GM12878 (cell line): ENCODE measurements at places on chromosomes 4 and X. TPM values are rescaled to one million over a fixed set of nuclear protein-coding genes. Genes with fewer than 3 reads are reported as not detected.

DNA sequence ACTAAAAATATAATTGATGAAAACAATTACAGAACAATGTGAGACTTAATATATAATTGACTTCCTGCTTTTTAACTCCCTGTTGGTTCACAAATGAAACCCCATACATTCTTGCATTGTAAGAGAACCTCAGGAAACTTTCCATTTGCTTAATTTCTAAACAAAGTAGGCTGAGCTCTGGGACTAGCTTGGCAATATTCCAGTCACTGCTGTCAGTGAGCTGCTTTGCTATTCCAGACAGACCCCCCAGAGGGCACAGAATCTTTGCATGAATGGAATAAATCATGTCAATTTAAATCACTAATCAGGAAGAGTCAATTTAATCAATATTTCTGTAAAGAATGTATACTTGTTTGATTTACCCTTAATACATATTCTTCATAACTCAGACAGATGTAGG lies 110.6 kb downstream of the NEXMIF start:
- no peak overlapping the region for H3K27ac ChIP-seq
- H3K27me3 ChIP-seq: no peaks in the 10 kb centered on the region
- no peak for DNase-seq

GRCh38 chrX:139200346-139200745 lies 330.2 kb upstream of the F9 start:
- H3K36me3 ChIP-seq: no peaks in the 10 kb centered on the region
- H3K4me1 ChIP-seq: no peaks in the 10 kb centered on the region
- DNase-seq: no peak
- no peak overlapping the region for H3K4me3 ChIP-seq
- peaks cover 6% of the 10 kb centered on the region for H3K27me3 ChIP-seq
- no peak overlapping the region for H3K27ac ChIP-seq

GRCh38 chr4:159400558-159401225 lies 297.8 kb downstream of the RAPGEF2 start:
- no peak overlapping the region for H3K27ac ChIP-seq
- peaks cover 2% of the 10 kb centered on the region for H3K27me3 ChIP-seq
- DNase-seq: no peak
- H3K4me3 ChIP-seq: no peak overlapping the region
- no peaks in the 10 kb centered on the region for H3K36me3 ChIP-seq

DNA sequence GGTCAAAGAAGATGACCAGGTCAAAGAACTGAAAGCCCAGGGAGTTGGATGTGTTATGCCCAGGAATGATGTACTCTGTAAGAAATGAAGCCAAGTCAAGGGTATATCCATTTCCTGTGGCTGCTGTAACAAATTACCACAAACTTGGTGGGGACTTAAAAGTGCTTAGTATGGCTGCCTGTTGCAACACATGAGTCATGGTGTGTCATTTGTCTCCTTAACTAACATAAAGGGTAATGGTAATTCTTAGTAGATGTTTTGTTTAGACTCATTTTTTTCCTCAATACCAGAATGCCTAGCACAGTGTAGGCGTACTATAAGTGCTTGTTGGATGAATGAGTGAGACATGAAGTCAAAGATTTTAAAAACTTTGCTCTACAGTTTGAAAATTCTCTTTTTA lies 45.7 kb downstream of the SYTL5 start:
- no peaks in the 10 kb centered on the region for H3K4me1 ChIP-seq
- H3K27ac ChIP-seq: no peak overlapping the region
- DNase-seq: no peak
- no peak overlapping the region for H3K4me3 ChIP-seq
- no peaks in the 10 kb centered on the region for H3K36me3 ChIP-seq

DNA sequence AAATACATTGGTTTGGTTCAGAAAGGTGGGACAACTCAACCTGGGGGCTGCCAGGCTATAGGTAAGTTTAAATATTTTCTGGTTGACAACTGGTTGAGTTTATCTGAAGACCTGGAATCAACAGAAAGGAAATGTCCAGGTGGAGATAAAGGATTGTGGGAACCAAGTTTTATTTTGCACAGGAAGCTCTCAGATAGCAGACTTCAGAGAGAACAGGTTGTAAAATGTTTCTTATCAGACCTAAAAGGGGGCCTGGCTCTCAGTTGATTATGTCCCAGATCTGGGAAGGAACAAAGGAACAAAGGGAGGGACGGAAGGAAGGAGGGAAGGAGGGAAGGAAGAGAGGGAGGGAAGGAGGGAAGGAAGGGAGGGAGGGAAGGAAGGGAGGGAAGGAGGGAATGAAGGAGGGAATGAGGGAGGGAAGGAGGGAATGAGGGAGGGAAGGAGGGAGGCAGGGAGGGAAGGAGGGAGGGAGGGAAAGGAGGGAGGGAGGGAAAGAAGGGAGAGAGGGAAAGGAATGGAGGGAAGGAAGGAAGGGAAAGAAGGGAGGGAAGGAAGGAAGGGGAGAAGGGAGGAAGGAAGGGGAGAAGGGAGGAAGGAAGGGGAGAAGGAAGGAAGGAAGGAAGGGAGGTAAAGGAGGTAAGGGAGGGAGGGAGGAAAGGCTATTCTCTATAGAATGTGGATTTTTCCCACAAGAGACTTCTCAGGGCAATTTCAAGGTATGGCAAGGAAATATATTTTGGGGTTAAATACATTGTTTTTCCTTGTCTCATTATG lies 186.7 kb downstream of the DHRSX start:
- no peaks in the 10 kb centered on the region for H3K36me3 ChIP-seq
- DNase-seq: no peak
- H3K27me3 ChIP-seq: no peaks in the 10 kb centered on the region
- no peaks in the 10 kb centered on the region for H3K4me1 ChIP-seq

The NEK1 gene
- total RNA-seq: 9.5 and 10.3 TPM in 2 replicates

DNA sequence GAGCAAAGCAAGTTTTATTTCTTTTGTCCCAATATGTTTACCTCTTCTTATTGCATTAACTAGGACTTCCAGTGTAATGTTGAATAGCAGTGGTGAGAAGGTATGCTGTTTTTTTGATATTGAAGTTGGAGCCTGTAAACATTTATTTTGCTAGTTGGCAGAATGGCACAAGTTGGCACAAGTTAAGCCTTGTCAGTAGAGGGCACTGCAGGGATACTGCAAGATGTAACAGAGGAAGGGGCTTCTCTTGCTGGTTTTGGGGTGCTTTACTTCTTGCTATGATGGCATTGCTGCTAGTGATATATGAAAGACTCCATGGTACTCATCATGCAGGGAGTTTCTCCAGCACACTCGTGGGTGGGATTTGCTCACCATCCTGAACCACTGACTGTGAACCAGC lies 327.3 kb upstream of the ARX start:
- no peaks in the 10 kb centered on the region for H3K4me1 ChIP-seq
- DNase-seq: no peak
- H3K4me3 ChIP-seq: no peak overlapping the region
- H3K36me3 ChIP-seq: no peaks in the 10 kb centered on the region
- no peak overlapping the region for H3K27ac ChIP-seq

The PRSS48 gene
- total RNA-seq: not detected in 2 replicates

DNA sequence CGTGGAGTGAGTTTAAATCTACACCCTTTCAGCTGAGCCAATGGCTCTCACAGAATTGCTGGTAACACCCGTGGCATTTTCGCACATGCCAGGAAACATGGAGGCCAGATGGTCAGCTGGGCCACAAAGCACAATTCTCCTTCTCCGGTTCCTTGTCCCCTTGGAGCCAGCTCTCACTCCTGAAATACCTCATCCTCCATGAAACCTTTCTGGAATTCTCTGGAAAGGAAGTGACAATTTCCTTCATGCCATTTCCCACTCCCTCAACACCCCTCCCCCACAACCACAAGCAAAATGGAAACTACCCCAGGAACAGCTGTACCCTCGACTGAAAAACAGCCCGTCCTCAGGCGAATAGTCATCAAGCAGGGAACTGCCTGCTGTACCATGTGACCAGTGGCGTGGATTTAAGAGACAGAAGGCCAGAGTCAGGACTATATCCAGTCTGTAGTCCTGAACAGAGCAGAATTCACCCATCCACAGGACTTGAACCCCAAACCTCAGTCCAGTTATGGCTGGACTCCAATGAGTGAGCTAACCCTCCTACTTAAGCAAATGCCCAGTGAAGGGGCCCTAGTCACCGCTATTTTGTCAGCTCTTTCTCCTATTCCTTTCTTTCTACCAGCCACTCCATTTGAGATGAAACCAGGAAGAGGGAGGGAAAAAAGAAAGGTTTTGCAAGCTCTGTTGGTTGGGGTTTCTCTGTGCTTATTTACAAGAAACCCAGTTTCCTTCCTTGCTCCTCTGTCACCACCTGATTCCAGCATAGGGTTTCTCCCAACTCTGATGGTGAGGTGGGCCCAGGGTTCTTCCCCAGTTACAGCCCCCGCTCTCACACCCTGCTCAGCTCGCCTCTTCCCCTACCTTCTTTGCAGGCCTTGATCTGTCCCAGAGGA lies 24.5 kb downstream of the ELF4 start:
- H3K27ac ChIP-seq: peak overlapping the region; percentile 93
- no peak for DNase-seq
- peak overlapping the region; percentile 70 for H3K4me3 ChIP-seq
- H3K27me3 ChIP-seq: no peaks in the 10 kb centered on the region
- peaks cover 4% of the 10 kb centered on the region for H3K36me3 ChIP-seq

The EDA gene
- total RNA-seq: not detected in 2 replicates

- H3K27me3 ChIP-seq: no peaks in the 10 kb centered on the region
- no peak overlapping the region for H3K4me3 ChIP-seq
- H3K27ac ChIP-seq: no peak overlapping the region; the same call in 1 of the 2 replicates
- peaks cover 36% of the 10 kb centered on the region for H3K4me1 ChIP-seq
Measured at GRCh38 chr4:48187813-48188212, 53.8 kb upstream of the TXK start.

DNA sequence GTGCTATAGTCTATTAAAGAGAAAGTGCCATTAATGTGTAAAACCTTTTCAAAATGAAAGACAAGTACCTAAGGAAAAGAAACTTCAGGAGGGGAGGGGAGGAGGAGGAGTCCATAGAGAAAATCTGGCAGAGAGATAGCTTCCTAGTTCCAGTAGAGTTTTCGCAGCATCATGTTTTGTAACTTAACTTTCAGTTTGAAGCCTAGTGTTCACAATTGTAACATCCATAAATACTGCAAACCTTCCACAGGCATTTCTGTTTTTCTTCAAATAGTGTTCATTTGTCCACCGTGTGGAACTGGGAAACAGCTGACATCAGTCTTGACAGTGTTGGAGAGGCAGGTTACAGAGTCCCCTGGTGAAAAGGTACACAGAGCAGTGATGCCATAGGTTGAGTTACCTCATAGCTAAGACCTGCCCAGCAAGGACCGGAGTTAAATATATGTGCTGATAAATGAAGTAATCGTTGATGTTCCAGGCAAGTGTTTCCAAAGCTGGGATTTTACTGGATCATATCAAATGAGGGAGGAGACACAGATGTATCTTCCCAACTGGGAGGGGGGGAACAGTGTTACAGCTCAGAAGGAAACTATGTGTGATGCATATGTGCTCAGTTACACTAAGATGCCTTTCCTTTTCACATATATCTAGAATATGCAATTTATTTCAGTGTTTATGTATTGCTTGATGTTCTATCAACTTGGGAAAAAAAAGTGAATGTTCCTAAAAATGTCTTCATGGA lies 369.5 kb upstream of the FAM241A start:
- H3K4me1 ChIP-seq: no peaks in the 10 kb centered on the region
- no peaks in the 10 kb centered on the region for H3K36me3 ChIP-seq
- DNase-seq: no peak
- H3K4me3 ChIP-seq: no peak overlapping the region
- no peaks in the 10 kb centered on the region for H3K27me3 ChIP-seq
- no peak overlapping the region for H3K27ac ChIP-seq
